ENCODE measurements at places on chromosomes 1 and 21. TPM values are rescaled to one million over a fixed set of nuclear protein-coding genes. Genes with fewer than 3 reads are reported as not detected.

Gene AK5
- 123 TPM for total RNA-seq

Gene RNU1-2
- not detected for total RNA-seq

Gene BSND
- not detected for total RNA-seq

Gene TAS1R1
- under 0.01 TPM for total RNA-seq

Gene TRMT1L
- total RNA-seq, result 24.6 TPM

Gene VAV3
- 0.43 TPM for total RNA-seq

Gene CACYBP
- 222 TPM for total RNA-seq

Gene GJA5
- under 0.01 TPM for total RNA-seq

Gene PTPN7
- not detected for total RNA-seq

Gene CELA2A
- total RNA-seq, result not detected

Gene SHISA4
- total RNA-seq, result 25.0 TPM

Gene ATP1A1
- 87.0 TPM for total RNA-seq

Gene EYA3
- total RNA-seq, result 26.3 TPM

Gene MYBPH
- total RNA-seq, result 0.43 TPM

GRCh38 chr21:16040601-16041000 is 310.8 kb downstream of the USP25 start:
- DNase-seq, result no peak

- no peak for DNase-seq
Measured at GRCh38 chr1:232542633-232543593, 87.0 kb downstream of the SIPA1L2 start.

DNA sequence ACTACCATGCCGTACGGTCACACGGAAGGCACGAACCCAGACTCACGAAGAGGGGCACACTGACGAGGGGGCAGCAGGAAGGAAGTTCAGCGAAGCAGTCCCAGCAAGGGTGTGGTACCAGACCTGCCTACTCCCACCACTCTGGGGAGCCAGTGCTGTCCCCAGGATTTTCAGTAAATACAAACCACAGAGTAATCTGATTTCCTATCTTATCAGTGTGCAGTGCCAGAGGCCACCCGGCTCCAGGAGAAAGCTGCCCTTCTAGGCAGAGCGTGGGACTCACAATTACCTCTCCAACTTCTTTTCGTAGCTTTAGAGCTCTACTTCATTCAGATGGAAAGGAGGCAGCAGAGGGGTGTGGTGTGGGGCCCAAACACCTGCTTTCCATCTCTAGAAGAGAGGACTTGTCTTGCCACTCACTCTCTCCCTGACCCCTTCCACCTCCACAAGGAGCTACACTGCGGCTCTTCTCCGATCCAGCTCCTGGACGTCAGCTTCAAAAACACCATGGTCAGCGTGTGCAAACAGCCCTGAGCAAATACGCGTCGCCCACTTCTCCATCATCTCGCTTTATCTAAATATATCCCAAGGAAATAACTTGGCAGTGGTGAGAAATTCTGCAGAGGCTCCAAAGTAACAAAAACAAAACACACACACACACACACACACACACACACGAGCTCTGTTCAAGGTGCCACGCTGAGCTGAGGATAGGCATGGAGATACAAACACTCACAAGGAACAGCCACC is 98.5 kb downstream of the MRPL37 start:
- DNase-seq, result no peak

GRCh38 chr1:85806236-85806965 is 98.2 kb upstream of the ZNHIT6 start:
- DNase-seq, result no peak

- DNase-seq, result peak; percentile 48
Measured at GRCh38 chr1:234936612-234937389, 191.8 kb downstream of the TOMM20 start.

DNA sequence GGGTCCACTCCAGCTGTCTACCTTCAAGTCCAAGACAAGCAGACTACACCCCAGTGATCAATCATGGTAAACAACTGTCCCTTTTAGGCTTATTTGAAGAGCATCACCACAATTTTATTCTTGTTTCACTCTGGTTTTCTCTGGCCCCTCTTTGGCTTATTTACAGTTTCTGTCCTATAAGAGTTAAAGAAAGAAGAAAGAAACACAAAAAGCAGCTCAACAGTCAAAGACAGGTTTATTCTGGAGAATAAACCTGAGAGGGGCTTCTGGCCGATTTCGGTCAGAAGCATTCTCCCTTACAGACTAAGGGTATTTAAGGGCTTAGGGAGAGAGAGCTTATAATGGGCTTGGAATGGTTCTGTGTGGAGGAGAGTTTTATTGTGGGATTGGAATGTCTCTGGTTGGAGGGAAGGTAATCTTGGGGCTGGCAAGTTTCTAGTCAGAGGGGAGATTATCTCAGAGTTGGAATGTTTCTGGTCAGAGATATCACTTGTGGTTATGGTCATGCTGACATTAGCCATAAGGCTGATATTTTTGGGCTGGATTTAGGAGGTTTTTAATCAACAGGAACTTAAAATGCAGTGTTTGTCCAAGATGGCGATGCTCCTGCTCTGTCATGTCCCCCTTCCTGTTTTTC is 161.0 kb downstream of the URB2 start:
- peak; percentile 24 for DNase-seq

GRCh38 chr1:158654571-158654970 is 31.9 kb downstream of the SPTA1 start:
- no peak for DNase-seq

DNA sequence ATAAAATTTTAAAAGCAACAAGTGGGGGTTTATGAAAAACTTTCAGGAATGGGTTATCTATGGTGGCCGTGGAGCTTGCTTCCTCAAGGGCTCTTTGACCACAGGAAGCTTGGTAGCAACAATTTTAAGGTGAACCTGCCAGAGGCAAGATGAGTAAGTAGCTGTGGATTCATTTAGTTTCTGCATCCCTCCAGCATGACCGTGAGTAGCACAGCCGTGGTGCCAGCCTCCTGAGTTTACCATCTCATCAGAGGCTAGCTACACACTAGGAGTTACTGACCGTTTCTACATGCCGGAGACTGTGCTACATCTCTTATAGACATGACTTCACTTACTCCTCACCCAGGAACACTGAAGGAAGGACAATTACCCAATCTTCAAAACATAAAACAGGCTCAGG is 30.1 kb upstream of the PLEKHG5 start:
- DNase-seq, result no peak

- no peak for DNase-seq
Measured at GRCh38 chr1:41661428-41662060, 177.1 kb upstream of the EDN2 start.

DNA sequence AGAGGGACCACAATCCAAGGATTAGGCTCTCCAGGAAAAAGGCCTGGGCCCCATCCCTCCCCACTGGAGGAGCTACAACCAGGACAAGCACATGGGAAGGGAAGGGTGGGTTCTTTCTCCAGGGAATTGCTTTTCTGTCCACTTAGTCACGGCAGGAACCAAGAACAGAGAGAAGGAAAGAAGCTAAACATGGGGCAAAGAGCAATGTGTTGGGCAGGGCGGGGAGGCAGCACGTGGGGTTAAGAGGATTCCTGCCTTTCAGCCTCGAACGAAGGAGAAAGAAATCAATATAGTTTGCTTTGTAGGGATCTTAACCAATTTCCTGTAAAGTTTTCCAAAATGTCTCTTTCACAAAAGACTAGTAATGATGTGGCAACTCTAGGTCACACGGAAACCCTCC is 21.7 kb downstream of the ERI3 start:
- DNase-seq, result no peak

- peak; percentile 51 for DNase-seq
Measured at GRCh38 chr1:27357281-27358037, 9.3 kb downstream of the MAP3K6 start.

- DNase-seq, result no peak
Measured at GRCh38 chr1:203283597-203283996, 21.7 kb upstream of the BTG2 start.

DNA sequence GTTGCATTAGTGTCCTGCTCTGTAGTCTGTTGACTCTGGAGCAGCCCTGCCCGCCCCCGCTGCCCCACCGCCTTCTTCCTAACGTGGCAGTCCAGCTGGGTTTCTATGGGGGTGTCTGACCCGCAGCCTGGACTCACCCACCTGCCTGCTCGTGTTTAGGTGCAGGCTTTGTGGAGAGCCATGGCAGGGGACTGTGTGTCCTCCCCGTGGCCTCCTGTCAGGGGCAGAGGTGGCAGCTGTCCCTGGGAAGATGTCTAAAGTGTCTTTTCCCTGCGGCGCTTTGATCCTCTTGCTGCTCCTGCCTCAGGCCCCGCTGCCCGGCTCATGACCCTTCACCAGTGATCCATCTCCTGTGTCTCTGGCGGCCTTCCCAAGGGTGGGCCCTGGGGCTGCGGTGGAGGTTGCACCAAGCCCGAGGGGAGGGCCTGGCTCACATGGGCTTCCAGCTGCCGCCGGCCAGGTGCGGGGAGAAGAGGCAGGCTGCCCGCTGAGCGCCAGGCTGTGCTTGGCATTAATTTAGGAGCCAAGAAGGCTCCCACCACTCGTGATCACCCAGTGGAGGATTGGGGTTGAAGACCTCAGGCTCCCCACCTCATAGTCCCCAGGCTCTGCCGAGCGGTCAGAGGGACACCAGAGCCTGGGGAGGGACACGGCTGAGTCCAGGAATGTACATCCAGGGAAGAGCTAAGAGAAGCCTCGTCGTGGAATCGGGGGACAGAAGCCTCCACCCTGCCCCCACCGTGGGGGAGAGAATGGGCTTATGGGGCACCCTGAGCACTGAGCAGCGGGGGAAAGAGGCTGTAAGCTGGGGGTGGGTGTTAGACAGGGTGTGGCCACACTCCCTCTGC is 44.1 kb downstream of the COL18A1 start:
- no peak for DNase-seq

DNA sequence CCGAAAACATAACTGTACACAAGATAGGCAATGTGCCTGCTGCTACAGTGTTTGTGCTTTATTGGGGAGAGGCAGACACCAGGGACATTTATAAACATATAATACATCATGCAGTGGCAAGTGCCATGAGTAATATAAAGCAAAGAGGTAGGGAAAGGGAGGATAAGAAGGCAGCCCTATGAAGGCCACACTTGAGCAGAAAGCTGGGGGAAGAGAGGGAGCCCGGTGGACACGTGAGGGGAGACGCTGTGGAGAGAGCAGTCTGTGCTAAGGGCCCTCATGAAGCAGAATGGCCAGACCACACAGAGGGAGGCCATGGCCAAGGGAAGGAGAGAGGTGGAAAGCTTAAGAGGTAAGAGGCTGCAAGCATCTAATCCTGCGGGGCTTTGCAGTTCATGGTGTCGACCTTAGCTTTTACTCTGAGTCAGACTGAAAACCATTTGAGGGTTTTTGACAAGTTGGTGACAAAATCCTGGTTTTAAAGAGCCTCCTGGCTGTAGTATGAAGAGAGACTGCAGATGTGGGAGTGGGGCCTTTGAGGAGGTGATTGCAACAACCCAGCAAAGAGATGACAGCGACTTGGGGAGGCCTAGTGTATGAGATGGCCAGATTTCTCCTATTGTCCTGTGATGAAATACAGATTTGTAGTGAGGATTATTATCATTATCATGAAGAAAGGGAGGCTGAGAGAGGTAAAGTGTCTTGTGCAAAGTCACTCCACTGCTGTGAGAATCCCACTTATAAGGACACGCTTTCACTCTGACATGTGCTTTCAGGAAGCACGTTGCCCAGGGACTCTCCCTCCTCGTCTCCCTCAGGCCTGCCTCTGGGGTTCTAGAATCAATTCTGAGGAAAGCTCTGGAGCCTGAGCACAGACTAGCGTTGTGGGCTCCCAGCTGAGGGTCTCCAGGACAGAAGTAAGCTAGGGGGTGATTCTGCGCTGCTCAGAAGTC is 192.9 kb downstream of the RHOU start:
- DNase-seq, result peak; percentile 36

DNA sequence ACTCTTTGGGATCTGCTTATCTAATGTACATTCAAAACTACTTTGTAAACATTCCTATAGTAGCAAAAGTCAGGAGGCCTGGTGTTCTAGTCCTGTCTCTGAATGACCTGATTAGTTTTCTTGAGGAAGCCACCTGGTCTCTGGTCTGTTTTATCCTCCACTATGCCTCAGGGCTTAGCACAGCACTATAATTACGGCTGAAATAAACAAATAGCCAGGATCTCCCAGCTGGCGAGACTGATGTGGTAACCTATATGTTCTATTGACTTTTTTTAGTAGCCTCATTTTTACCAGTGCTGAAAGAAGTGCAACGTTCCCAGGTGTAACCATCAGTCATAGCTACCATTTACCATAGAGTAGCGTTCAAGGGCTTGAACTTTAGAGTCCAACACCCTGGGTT is 24.2 kb upstream of the RPL11 start:
- DNase-seq, result no peak

GRCh38 chr1:19365721-19366120 is 53.6 kb downstream of the SLC66A1 start:
- DNase-seq, result no peak

GRCh38 chr21:21463456-21463855 is 465.2 kb downstream of the NCAM2 start:
- no peak for DNase-seq

DNA sequence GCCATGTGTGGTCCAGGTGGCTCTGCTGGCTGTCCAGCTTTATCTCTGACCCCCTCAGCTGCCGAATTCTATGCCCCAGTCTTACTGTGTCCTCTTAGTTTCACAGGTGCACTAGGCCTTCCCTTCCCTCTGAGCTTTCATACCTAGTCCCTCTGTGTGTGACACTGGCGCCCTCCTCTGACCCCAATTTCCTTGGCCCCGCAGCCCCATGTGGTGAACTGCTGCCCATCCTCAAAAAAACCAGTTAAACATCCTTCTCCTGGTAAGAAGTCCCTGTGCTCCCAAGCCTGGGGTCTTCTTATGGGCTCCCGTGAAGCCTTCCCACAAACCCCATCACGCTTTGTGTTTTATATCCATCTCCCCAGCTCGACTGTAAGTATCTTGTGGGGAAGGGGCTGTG is 93.9 kb upstream of the TSPAN2 start:
- DNase-seq, result no peak

- no peak for DNase-seq
Measured at GRCh38 chr1:181704546-181704945, 221.2 kb downstream of the CACNA1E start.

DNA sequence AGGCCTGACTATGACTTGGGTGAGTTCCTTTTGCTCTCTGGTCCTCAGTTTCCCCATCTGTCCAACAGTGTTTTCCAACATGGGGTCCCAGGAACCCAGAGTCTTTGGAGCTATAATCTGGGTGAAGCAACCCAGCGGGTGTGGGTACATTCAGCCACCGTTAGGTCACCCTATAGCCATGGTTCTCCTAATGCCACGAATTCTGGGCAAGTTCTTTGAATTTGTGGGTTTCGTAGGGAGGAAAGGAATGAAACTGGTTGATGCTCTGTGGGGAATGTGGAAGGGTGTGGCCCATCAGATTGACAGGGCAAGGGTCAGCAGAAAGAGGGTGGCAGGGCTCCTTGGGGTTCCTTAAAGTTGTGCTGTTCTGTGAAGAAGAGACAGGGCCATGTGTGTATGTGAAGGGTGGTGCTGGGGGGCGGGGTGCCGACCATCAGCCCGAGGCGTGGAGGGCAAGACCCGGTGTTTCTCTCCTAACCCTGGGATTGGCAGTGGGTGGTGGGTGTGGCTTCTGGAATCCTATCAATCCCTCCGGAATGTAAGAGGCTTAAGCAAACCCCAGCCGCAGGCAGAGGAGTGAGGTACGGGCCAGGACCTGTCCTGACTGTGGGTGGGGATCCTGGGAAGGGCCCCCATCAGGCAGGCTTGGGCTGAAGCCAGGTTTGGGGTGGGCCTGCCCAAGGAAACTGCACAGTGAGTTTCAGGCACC is 35.5 kb upstream of the ZNF362 start:
- DNase-seq, result peak; percentile 73

GRCh38 chr1:109047339-109047738 is 5.4 kb upstream of the WDR47 start:
- no peak for DNase-seq
